ENCODE measurements at places on chromosomes 4 and X.

- DNase-seq = no peak
Observed at GRCh38 chrX:675279-675954, 44.8 kb downstream of the SHOX start.

- DNase-seq = no peak
Observed at GRCh38 chrX:98398542-98398941, 1514.8 kb downstream of the RPA4 start.

- no peak for DNase-seq
Observed at GRCh38 chrX:12278151-12278550, 139.9 kb downstream of the FRMPD4 start.

- DNase-seq = no peak
Observed at GRCh38 chr4:121551881-121552280, 144.9 kb downstream of the ANXA5 start.

Measured in HTR-8/SVneo (cell line).